Stimulated activated CD4-positive, alpha-beta T cell treated with anti-CD3 and anti-CD28 coated beads, Interleukin-1b, Interleukin-23, amount 100 ng/mL, for 1 hour (primary cell): ENCODE measurements at places on chromosomes 1 and 21.

DNA sequence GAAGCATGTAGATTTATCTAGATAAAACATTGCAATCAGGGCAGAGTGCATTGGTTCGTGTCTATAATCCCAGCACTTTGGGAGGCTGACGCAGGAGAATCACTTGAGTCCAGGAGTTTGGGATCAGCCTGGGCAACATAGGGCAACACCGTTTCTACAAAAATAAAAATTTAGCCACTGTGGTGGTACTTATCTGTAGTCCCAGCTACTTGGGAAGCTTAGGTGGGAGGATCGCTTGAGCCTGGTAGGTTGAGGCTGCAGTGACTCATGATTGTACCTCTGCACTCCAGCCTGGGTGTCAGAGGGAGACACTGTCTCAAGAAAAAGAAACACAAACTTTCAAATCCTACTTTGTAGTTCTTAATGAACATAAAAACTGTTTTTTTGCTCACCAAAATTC, 64.2 kb upstream of the RCC1 start:
- no peak for DNase-seq

GRCh38 chr1:71698186-71698585, 584.2 kb downstream of the NEGR1 start:
- DNase-seq = no peak

GRCh38 chr1:24932725-24933294, 2.7 kb upstream of the RUNX3 start:
- no peak for DNase-seq

DNA sequence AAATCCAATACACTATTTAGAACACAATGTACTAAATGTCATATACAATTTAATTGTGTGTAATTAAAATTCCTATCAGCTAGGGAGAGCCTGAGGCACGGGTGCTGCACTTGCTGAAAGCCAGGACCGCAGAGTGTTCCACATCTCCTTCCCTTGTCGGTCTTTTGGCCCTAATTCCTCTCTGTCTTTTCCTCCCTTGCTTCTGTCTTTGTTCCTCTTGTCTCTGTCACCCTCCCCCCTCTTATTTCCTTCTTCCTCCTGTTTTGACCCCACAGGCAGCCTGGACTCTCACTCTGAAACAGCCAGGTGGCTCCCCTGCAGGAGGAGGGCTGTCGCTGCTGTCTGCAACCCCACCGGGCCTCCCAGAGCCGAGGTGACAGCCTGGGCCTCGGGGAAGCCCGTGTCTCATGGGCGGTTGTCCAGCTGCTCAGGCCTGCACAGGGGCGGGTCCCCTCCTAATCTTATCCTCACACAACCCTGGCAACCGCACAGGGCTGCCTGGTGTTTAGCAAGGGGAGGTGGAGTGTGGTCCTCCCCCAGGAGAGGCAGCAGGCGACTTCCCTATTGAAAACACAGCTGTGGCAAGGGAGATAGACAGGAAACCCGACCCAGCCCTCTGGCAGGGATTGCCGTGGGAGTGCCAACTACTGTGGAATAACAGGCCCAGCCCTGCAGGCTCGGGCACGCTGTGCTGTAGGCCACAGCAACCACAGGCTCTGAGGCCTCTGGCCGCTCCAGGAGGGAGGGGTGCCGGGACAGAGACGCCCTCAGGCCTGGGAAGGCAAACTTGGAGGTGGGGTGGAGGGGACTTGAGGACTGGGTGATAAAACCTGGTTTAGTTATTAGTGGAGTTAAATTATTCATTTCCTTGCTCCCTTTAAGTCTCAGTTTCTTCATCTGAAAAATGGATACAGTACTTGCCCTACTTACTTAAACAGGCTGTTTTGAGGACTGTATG, 68.8 kb upstream of the WDR26 start:
- DNase-seq = no peak

DNA sequence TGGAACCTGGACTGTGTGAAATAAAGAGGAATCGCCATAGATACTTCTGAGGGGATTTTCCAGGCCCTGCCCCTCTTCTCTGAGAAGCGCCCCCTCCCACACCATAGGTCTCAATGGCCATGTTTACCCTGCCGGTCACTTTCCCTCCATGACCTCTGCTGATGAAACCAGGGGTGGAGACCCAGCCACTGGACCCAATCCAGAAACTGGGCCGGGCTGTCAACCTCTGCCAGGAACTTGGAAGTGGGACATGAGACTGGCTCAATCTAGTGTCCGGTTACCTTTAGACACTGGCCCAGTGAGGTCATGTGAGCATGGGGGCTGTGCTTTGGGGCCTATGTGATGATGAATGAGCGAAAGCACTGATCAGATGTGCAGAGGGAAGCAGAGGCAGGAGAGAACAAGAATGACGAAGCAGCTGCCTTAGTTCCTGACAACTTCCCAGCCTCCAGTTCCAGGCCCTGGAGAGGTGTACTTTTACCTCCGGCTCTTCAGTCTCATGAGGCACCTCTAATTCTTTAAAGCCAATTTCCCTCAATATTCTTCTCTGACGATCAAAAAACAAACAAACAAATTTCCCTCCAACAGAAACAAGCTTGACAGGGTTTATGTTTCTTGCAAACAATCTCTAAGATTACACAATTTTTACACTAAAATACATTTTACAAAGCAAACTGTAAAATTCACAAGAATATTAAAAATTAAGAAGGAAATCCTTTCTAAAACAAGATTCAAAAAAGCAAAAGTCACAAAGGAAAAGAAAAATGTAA, 4.9 kb downstream of the ASAP3 start:
- DNase-seq = no peak

- no peak for DNase-seq
Observed at GRCh38 chr1:68103884-68104554, 53.6 kb upstream of the DIRAS3 start.
